ENCODE measurements at places on chromosomes 11 and 22.

DNA sequence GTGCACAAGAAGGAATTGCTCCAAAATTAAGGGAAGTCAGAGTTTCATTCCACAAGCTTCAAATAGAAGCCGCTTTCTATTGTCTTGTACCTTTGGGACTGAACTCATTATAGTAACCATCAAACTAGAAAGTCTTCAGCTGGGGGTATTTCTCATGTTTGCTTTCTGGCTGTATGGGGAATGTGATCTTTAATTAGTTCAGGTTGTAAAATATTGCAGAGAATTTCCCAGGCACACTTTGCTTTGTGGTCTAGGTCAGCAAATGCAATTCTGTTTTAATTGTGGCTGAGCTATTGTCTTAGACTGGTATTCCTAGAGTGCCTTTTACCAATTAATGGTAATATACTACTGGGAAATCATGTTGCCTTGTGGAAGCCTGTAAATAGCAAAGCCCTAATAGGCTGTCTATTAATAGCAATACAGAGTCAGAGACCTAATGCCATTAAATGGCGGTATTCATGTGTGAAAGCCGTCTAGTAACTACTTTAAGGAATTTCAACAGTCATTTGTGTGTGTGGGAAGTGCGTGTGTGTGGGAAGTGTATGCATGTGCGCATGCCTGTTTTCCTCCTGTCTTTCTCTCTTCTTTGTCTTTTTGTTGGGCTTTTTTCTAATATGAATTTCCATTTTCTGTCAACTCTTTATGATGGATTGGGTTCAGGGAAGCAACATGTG is 276.6 kb downstream of the FAT3 start:
- DNase-seq, result no peak

DNA sequence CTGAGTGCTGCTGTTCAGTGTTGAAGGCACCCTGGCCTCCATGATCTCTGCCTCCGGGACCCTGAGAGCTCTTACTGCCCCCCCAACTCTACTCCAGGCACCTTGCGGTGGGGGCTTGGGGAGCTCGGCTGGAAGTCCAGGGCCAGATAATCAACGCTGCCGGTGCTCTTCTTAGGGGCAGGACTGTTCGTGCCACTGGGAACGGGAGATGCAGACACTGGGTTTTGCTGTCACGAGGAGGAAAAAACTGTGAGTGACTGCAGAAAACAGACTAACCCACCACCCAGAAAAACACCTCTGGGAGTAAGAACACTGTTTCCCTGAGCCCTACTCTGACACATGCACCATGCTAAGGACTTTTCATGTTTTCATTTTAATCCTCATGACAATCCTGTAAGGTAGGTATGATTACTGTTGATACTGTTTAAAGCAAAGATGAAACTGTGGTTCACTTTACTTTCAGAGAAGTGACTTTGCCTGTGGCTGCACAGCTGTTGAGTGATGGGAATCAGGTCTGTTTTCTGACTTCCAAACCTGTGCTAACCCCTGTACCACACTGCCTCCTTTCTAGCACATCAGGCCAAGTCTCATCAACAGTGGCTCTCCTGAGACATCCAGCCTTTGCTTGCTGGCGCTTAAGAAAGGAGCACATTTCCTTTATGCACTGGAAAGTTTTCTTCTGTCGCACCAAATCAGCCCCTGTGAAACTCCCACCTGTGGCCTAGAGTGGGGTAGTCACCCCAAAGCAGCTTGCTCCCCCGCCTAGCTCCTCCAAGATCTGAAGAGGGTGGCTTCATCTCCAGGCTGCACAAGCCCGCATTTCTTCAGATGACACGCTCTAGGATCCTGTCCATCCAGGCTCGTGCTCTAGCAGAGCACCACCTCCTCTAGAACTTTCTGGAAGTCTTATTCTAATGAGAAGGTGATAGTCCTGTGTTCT is 31.8 kb downstream of the USP35 start:
- no peak for DNase-seq

GRCh38 chr11:74255741-74256375 is 55.6 kb downstream of the P4HA3 start:
- peak; percentile 74 for DNase-seq

DNA sequence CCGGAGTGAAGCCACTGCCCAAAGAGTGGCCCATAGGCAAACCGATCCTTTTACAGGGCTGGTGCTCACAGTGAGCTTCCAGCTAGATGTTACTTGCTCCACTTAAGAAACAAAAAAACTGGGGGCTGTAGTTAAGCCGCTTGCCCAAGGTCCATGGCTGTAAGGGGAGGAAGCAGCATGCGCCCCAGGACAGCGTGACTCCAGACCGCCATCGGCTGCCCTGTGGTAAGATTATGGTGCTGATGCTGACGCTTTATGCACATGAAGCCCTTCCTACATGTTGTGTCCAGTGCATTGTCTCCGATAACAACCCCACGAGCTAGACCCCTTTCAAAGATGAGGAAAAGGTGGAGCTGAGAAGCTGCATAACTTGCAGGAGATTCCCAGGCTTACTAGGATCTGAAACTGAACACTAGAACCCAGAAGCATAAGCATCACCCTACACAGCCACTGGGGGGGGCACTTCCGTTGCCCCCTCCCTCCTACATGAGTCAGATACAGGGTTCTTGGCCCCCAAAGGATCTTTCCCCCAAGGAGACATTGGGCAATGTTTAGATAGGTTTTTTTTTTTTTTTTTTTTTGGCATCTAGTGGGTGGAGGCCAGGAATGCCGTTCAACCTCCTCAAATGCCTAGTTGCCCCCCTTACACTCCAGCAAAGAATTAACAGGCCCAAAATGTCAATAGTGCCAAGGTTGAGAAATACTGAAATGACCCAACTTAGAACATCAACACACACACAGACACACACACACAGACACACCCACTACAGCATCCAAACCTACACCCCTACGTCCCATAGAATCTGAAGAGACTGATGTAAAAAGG is 53.9 kb downstream of the MN1 start:
- DNase-seq, result no peak

- no peak for DNase-seq
These were observed 83.7 kb downstream of the BLID start for GRCh38 chr11:122032317-122032716.

DNA sequence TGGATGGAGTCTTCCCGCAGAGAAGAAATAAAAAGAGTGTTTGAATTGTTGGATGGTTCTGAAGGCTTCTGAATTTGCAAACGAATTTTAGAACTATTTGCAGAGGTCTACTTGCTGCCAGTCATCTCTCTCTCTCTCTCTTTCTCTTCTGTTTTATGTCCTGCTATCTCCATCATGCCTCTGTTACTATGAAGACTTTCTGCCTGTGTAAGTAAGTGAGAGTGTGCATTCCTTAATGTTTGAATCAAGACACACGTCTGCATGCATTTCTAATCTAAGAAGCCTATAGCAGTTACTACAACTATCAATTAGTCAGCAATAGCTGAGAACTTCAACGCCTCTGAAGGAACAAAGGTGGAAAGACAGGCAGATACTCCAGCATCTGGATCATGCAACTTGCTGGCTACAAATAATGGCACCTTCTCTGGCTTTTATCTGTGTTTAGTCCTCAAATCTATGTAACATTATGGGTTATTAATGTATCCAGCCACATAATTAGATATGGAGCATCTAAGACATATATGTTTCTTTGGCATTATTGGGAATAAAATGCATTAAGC is 191.5 kb upstream of the BLID start:
- DNase-seq, result no peak

- no peak for DNase-seq
These were observed 21.4 kb upstream of the DKK3 start for GRCh38 chr11:12029738-12030363.

- no peak for DNase-seq
These were observed 837.7 kb upstream of the CNTN5 start for GRCh38 chr11:98183034-98183433.

- DNase-seq, result no peak
These were observed 7.5 kb upstream of the ST3GAL4 start for GRCh38 chr11:126347751-126348668.

GRCh38 chr11:120343429-120343828 is 7.2 kb downstream of the ARHGEF12 start:
- DNase-seq, result peak; percentile 63

GRCh38 chr11:72222106-72222891 is 2.3 kb upstream of the INPPL1 start:
- DNase-seq, result no peak

DNA sequence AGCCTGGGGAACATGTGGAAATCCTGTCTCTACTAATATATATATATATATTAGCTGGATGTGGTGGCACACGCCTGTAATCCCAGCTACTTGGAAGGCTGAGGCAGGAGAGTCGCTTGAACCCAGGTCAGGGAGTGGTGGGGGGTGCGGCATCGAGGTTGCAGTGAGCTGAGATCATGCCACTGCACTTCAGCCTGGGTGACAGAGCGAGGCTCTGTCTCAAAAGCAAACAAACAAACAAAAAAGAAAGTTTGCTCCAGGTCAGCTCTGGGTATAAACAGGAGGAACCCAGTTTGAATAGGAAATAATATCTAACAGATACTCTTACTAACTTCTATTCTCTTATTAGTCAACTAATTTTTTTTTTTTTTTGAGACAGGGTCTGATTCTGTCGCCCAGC is 34.3 kb upstream of the CECR2 start:
- no peak for DNase-seq

- DNase-seq, result no peak
These were observed 37.7 kb downstream of the DDI1 start for GRCh38 chr11:104073950-104074705.

- DNase-seq, result no peak
These were observed 3.8 kb downstream of the COA4 start for GRCh38 chr11:73872749-73873357.

DNA sequence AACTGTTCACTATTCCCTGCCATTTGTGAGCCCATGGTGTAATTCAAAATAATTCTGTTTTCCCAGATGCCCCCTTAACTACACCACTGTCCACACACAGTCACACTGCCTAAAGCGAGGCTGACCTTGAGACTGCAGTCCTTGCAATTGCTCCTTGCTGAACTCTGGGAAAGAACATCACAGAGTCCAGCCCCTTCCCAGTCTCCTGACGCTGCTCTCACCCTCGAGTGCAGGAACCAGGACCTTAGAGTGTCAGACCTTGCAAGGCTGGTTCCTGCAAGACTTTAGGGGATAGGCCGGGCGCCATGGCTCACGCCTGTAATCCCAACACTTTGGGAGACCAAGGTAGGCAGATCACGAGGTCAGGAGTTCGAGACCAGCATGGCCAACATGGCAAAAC is 33.6 kb downstream of the AHNAK start:
- no peak for DNase-seq

DNA sequence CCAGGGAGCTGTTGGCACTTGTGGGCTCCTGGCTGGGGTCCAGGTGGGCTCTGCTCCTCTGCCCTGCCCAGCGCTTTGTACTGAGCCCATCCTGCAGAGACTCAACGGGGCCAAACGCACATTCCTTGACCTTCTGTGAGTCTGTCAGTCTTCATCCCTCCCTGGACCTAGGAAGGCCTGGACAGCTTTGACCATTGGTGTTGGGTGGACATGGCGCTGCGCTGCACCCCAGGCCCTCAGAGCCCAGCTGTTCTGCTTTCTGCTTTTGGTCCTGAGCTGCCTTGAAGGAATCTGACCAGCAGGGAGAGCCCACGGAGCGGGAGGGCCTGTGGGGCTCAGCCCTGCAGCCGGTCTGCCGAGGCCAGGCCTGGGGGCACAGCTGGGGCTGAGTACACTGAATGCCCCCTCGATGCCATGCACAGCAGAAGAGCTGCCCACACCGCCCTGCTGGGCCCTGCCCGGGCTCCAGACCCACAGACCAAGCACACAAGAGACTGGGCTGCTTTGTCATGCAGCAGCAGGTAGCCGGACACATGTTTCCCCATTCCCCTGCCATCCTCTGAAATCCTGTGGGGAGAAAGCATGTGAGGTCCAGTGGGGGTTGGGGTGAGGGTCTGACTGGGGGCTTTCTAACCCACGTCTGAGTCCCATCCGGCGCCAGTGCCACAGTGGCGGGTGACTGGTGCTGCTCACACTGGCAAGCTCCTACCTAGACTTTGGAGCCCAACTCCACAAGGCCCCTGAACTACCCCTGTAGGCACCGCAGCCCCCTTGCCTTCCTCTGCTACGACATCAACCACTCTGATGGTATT is 24.1 kb upstream of the CCDC188 start:
- DNase-seq, result no peak

DNA sequence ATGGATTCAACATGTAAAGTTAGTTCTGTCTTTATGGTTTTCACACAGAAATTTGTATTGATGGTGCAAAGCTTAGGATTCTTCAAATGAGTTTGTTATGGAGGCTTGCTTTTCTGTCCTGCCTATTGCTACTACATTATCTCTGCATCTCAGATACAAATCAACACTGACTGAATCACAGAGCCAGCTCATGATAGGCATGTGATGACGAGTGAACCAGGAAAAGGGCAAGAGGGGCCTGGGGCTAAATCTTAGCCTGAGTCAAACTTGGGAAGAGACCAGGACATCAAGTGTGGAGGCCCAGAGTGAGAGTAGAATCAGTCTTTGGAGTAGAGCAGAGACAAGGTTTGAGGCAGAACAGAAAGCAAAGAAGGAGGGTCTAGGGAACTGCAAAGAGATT is 107.1 kb upstream of the CD44 start:
- peak; percentile 35 for DNase-seq

DNA sequence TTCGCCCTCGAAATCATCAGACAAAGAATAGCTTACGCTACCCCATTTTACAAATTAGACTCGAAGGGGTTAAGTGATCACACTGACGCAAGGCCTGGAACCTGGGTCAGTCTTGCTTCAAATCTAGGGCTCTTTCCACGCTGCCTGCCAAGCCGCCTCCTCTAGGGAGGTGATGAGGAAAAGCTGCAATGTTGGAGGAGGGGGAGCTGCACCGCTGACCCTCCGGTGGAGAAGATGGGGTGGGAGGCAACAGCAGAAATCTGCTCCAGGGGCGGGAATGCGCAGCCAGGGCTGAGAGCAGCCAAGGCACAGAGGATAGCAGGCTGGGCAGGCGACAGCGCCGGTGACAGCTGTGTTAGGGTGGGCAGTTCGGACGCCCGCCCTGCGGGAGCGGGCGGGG is 595 bp downstream of the SYVN1 start:
- DNase-seq, result no peak

DNA sequence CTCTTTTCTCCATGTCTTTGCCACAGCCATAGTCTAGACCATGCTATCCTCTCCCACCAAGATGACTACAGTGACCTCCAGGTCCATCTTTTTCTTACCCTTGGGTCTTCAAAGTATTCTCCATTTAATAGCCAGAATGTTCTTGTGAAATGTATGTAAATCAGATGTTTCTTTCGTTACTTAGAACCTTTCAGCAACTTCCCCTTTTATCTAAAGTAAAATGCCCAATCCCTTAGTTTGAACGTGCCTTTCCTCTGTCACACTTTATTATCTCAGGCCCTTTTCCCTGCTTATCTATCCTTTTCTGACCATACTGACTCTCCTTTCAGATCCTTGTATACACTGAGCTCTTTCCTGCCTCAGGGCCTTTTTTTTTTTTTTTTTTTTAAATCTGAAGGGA is 17.9 kb downstream of the RBM4B start:
- no peak for DNase-seq

Measured in activated CD4-positive, alpha-beta T cell treated with anti-CD3 and anti-CD28 coated beads, Interleukin-10, Interleukin-2, amounts not matched to agents 100 ng/mL and 50 ng/mL, durations not matched to agents 16 hours and 8 hours (primary cell).